ENCODE measurements at places on chromosomes 6 and 20.

GRCh38 chr6:43723737-43724295, 36.2 kb upstream of the MRPS18A start:
- peak; percentile 86 for DNase-seq

- DNase-seq = no peak
These were observed 434.9 kb upstream of the SULF2 start for GRCh38 chr20:48220033-48220633.

GRCh38 chr6:115544765-115545671, 515.7 kb downstream of the FRK start:
- peak; percentile 70 for DNase-seq

DNA sequence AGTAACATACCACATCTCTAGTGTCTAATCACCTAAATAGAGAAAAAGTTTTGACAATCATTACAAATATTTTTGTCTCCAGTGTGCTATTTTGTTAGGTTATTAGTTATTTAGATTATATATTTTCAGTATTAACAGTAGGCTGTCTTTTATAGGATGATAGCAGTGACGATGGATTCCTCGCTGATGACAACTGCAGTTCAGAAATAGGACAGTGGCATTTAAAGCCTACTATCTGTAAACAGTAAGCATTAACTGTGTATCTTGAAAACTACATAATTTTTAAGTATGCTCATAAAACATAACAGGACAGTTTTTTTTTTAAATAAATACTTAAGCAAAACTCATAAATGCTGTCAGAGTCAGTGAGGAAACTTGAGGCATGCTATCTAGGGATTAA, 37.9 kb upstream of the MYO6 start:
- DNase-seq = no peak

- no peak for DNase-seq
These were observed 103.4 kb upstream of the BTBD3 start for GRCh38 chr20:11814267-11814666.

- DNase-seq = no peak
These were observed 240.4 kb upstream of the SULF2 start for GRCh38 chr20:48025661-48026060.

All from iPS-NIHi11 (cell line).